Activated naive CD4-positive, alpha-beta T cell treated with Interleukin-2 at 50 U/mL for 16 hours (primary cell): ENCODE measurements at places on chromosomes 1 and 21.
A peak's percentile ranks its signal among the peaks of the same experiment; 100 is the strongest.

DNA sequence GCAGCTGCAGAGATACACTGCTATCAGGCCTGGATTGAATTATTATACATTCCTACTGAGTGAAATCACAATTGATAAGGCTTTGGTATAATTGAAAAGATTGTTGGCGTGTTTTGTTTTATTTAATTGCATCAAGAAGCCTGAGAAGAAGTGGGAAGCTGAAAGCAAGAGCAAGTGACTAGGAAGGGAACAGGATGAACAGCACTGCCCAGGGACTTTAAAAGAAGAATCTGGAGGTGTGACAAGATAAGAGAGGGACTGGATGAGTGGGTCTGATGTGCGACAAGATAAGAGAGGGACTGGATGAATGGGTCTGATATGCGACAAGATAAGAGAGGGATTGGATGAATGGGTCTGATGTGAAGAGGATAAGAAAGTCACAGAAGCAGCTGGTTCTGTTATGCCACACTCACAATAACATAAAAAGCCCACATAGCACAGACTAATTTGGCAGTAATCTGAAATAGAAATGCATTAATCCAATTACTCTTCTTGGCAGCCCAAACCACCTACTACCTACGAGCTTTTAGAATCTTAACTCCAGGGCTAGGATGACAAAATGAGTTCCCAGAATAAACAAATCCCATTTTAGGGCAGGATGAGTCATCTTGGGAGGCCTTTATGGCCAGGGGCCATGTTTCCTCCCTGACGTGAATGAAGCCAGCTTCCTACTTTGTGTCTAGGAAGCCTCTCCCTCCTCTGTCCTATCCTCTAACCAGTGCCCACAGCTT lies 129.7 kb downstream of the DUSP10 start:
- DNase-seq, result no peak

DNA sequence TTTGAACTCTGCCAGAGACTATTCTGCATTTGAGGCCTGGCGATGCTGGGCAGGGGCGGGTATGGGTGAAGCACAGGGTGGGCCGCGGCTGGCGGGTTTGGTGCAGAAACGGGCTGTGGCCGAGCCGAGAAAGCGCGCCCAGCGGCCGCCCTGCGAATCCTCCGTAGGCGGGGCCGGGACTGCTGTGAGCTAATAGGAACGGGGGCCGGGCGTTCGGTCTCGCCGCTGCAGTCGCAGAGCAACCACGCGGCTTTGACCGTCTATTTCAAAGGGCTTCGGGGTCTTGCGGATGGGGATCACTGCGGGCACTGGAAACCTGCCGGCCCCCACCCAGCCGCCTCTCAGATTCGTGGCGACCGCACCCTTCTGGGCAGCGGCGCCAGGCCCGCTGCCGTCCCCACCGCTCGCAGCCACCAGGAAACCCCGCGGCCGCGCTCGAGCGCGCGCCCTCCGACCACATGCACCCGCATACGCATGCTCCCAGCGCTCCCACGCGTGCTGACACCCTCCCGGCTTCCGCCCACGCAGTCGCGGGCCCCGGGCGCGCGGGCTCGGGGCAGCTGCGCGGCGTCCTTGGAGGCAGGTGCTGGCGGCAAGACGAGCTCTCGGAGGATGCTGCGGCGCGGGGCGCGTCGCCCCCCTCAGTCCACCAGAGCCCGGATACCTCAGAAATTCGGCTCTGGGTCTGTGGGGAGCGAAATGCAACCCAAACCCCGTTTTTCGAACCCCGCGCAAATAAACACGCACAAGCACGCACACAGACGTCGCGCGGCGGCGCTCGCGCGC lies 32.6 kb downstream of the DNTTIP2 start:
- peak; percentile 85 for DNase-seq

DNA sequence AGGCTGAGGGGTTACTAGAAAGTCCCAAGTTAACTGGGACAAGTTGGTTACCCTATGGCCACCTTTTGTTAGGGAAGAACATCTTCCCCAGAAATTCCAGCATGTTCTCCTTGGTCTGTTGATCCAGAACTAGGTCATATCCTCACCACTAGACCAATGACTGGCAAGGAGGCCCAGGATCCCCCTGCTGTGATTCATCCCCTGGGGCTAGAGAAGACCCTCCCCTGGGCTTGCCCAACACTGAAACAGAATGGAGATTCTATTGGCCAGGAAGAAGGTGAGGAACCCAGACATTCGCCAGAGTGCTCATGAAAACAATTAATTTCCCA lies 90.1 kb upstream of the SIM2 start:
- no peak for DNase-seq

DNA sequence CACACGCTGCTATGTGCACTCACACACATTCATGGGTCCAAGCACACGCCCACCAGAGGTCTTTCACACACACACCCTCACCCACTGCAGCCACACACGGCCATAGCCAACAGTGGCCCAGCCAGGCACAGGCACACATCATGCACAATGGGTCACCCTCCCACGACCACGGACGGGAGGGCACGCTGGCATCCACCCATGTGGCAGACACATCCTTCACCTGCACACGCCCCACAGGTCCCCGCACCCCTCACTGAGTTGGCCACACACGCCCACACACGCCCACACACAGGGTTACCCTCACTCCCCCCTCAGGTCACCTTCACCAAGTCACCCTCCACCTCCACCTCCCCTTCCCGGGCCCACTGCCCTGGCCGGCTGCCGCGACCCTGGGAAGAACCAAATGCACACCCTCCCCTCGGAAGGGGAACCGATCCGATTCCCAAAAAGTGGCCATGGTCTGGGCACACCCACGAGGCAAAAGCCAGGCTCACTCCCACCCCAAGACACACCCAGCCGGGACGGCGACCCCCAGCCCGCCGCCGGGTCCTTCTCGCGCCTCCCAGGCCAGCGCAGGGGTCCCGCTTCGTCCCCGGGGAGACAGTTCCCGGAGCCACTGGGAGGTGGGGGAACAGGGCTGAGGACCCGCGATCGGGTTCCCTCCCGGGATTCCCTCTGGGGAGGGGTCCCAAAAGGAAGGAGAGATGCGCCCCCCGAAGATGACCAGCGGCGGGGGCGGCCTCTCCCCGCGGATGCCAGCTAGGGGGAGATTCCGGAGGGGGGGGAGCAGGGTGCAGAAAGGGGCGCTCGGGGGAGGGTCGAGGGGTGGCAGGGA lies 860 bp downstream of the SDC3 start:
- no peak for DNase-seq
